ENCODE measurements at places on chromosomes 13 and 19. TPM values are rescaled to one million over a fixed set of nuclear protein-coding genes. Genes with fewer than 3 reads are reported as not detected.

DNA sequence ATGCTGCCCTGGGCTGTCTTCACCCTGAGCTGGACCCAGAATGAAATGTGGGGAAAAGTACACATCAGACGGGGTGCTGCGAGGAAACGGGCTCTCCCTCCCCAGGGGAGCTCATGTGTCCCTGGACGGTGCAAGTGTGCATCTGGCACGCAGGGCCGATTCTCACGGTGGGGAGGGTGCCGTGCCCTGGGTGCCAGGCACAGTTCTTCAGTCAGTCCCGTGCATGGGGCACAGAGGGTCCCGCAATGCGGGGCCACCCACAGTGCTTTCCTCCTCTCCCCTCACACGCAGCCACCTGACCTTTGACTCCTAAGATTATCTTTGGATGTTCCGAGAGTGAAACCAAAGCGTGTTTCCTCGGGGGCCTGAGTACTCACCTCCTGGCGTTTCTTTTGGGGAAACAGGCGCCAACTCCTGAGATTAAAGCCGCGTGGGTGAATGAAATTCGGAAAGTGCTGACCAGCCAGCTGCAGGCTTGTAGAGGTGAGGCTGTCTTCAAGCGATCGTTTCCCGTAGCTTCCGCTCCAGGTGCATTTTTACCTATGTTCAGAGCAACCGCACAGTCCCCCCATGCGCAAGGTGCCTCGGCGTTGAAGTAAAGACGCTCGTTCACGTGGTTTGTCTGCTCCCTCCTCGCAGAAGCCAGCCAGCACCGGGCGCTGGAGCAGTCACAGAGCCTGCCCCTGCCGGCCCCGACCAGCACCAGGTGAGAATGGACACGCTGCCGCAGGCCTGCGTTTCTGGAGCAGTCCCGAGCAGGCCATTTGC is 17.5 kb upstream of the F7 start:
- no peak for DNase-seq

DNA sequence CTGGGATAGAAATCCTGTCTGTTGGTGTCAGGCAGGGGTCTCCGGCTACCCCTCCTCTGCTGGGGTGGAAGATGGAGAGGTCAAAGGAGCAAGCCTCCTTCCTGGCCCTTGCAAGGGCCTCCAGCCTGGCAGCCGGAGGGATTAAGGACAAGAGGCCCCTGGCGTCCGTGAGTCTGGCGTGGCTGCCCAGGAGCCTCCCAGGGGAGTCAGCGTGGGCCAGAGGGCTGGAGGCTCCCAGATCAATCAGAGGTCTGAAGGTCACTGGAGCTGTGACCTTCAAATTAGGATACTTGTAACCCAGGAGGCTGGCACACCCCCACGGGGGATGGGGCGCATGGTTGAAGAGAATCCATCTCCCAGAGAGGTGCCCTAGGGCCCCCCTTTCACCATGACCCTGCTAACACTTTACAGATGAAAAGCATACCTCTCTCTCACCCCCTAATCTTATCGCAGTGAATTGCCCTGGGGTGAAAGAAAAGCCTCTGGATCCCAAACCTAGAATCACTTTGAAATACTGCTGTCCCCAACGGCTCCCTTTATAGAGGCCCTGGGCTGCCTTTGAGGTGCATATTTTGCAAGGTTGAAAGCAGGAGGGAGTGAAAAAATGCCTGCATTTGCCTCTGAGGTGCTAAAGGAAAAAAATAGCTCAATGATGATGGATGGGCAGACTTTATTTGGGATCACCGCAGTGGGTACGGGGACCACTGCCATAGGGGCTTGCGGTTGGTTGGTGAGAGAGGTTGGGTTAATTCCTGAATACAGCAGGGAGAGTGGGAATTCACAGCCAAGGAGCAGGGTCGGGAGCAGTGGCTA is 44.9 kb upstream of the PEG3 start:
- no peak for DNase-seq

GRCh38 chr19:39351537-39352064 is 9.4 kb downstream of the SAMD4B start:
- no peak for DNase-seq

DNA sequence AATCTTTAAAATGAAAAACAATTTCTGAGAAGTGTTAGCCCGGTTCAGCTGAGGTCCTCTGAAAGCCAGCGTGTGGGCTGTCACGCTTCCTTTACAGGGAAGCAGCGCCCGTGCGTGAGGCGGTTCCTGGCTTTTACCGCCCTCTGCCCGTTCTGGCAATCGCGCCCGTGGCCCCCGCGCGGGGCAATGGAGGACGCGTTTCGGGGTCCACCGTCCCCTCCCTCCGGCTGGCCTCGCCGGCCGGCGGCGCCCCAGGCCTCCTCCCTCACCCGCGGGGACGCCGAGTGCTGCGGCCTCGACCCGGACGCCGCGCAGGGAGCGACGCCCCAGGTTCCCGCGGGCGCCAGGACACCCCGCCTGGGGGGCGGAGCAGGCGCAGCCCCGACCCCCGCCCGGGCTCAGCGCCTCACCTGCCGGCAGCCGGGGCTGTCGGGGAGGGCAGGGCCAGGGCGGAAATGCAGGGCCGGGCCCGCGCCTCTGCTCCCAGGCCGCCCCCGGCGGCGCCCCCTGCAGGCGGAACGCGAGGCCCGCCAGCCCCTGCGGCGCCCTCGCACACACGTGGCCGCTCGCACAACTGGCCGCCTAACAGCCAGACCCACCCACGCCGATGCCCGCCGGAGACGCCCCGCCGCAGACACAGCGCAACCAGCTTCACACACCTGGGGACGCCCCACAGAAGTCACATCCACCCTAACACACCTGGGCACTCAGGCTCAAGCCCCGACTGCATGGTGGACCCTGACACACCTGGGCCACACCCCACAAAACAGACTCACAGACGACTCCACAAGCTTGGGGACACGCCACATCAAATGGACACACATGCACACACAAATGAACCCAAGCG is at the start of gene GGACT:
Gene GGACT, minus strand, starts transcription at position 459 of the 847 bp plus-strand sequence. CDS start 56,198 bp downstream, outside the sequence.
- DNase-seq, result peak; percentile 24

DNA sequence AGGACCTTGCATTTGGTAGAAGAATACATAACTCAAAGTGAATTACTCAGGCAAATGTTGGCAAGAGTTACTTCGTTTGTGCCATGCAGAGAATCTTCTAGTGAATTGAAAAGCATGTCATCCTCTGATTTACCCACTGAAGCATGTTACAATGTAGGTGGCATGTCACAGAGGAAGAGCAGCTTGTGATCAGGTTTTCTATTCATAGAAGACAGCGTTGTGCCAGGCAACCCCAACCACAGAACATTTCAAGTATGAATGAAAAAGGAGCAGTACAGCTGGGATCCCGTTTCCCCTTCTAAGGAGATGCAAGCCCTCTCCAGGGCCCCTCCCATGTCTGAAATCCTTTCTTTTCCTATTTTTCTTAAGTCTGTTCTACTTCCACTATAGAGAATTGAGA is 6.0 kb upstream of the KATNAL1 start:
- peak; percentile 12 for DNase-seq

- no peak for DNase-seq
These were observed 6.0 kb downstream of the PROZ start for GRCh38 chr13:113164492-113164891.

- peak; percentile 88 for DNase-seq
These were observed 179.9 kb downstream of the VWA8 start for GRCh38 chr13:41780715-41781706.

DNA sequence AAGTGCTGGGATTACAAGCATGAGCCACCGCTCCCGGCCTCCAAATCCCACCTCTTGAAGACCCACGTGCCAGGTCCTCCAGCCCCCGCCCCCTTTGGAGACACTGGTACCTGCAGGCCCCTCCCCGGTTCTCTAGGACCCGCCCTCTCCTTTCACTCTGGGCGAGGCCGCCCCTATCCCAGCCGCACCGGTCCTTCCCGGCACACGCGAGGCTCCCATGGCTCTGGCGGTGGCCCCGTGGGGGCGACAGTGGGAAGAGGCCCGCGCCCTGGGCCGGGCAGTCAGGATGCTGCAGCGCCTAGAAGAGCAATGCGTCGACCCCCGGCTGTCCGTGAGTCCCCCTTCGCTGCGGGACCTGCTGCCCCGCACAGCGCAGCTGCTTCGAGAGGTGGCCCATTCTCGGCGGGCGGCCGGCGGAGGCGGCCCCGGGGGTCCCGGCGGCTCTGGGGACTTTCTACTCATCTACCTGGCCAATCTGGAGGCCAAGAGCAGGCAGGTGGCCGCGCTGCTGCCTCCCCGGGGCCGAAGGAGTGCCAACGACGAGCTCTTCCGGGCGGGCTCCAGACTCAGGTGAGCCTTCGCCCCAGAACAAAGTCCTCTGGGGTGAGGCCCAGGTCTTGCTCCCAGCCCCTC is at the start of gene CBLC:
Gene CBLC, plus strand, starts transcription at position 176 of the 633 bp plus-strand sequence. Its CDS starts 42 bp downstream, at position 218.
- DNase-seq, result no peak

C5AR1 gene
- 4.6 TPM for total RNA-seq

TMEM161A gene
- total RNA-seq, result 27.2 TPM

PNMA8C gene
- total RNA-seq, result 0.98 TPM

Measured in astrocyte (in vitro differentiated cells and primary cell).